Panc1 (cell line): ENCODE measurements at places on chromosomes 4 and X.
A peak's percentile ranks its signal among the peaks of the same experiment; 100 is the strongest.

- peak; percentile 55 for DNase-seq
These were observed 18.7 kb upstream of the TMEM192 start for GRCh38 chr4:165131247-165131832.

DNA sequence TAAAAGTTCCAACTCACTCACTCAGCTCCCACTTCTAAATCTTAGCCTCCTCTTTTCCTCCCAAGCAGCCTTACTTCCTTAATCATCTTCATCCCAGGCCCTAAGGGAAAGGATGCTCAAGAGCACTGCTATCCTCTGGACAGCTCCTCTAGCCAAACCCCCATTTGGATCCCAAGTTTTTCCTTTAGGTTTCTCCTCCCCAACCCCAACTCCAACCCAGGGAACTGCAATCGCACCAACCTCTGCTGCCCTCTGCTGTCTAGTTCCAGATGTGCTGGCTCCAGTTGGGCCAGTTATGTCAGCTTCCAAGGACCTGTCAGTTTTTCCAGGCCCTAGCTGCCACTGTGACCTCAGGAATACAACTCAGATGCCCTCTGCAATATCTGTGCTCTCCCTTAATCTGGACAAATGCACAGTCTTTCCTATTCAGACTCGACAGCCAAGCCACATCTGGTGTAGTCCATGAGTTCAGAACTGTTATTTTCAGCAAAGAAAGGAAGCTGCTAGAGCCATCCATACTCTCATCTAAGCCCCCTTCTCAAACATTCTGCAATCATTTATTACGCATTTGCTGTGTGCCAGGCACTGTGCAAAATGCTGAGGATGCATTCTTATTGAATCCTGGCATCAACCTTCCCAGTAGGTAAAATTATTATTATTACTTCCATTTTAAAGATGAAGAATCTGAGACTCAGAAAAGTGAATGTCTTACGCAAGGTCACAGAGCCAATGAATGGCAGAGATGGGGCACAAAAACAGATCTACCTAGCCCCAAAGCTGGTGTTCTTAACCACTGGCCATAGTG lies 12.3 kb upstream of the XPNPEP2 start:
- DNase-seq, result peak; percentile 63

DNA sequence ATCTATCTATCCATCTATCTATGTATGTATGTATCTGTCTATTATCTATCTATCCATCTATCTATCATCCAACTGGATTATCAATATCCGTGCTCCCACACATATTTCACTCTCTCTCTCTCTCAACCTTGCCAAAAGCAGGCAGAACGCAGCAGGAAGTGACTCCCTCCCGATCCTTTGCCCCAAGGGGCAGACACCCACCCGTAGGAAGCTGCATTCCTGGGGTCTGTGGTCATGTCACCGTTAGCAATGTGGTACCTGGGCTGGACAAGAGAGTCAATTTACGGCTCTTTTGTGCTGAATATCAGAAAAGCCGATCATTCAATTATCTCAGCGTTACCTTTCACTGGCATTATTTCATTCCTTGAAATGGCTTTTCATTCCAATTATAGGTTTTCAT lies 119.6 kb upstream of the PPP2R3B start:
- DNase-seq, result no peak

DNA sequence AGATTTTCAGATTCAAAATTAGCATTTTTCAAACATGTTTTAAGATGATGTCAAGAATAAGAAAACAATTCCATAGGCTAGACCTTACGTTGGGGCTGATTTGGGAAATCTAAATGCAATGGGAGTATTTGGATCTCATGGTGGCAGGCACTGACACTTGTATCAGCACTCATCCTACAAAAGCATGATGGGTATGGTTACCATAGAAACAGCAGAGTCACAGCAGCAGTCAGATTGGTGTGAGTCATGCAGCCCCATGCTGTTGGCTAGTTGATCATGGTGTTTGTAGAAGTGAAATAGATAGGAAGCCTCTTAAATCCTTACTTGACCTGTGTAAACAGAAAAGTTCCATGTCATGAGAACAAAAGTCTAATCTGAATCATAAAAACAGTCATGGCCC lies 1637.3 kb upstream of the PABPC4L start:
- no peak for DNase-seq

DNA sequence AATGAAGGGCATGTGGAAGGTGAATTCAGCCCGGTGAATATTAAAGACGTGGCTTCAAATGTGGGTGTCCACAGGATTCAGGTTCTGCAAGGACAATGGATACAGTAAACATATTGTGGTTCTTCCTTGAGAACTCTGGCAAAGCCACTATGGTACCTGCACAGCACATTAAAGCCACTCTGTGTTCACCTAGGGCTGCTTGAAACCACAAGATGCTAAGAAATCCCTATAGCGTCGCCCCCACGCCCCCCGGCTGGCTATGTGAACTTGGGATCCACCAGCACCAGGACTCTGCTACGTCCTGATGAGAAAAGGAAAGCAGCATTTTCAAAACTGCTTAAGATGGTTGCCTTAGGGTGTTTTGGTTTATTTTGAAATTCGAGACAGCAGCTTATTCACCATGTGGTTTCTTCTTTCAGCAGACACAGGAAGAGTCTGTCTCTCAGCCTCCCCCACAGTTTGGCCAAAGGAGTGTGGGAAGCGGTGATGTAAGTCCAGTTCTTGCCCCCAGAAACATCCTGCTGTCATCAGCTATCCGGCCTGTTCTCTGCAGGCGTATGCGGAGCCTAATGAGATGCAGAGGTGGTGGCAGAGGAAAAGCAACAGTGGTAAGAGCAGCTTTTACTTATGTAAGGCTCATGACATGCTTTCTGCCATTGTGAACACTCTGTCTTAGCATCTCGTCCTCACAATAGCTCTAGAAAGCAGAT lies 111.5 kb downstream of the AFAP1 start:
- no peak for DNase-seq

GRCh38 chr4:105014635-105015034 lies 132.0 kb upstream of the TET2 start:
- no peak for DNase-seq

- DNase-seq, result no peak
These were observed 127.4 kb upstream of the ANKRD50 start for GRCh38 chr4:124839786-124840390.

DNA sequence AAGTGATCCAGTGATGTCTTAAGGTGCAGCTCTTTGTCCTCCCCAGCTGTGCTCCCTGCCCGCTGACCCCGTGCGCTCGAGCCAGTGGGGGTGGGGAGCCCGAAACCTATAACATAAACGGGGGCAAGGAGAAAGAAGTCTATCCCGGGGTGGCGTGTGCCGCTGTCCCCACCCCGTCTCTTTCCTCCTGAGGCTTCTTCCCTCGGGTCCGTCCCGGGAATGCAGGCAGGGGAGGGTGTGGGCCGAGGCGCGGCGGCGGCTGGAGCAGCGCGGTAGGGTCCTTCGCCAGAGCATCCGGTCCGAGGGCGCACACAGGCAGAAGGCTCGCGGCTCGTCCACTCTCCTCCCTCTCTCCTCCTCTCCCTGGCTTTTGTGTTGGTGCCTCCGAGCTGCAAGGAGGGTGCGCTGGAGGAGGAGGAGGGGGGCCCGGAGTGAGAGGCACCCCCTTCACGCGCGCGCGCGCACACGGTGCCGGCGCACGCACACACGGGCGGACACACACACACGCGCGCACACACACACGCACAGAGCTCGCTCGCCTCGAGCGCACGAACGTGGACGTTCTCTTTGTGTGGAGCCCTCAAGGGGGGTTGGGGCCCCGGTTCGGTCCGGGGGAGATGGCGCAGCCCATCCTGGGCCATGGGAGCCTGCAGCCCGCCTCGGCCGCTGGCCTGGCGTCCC lies at the start of gene RAB33A:
Gene RAB33A, plus strand, starts transcription at position 517 of the 681 bp plus-strand sequence. Its CDS starts 101 bp downstream, at position 618.
- DNase-seq, result no peak

GRCh38 chr4:125313497-125313896 lies 1.3 kb upstream of the FAT4 start:
- no peak for DNase-seq

DNA sequence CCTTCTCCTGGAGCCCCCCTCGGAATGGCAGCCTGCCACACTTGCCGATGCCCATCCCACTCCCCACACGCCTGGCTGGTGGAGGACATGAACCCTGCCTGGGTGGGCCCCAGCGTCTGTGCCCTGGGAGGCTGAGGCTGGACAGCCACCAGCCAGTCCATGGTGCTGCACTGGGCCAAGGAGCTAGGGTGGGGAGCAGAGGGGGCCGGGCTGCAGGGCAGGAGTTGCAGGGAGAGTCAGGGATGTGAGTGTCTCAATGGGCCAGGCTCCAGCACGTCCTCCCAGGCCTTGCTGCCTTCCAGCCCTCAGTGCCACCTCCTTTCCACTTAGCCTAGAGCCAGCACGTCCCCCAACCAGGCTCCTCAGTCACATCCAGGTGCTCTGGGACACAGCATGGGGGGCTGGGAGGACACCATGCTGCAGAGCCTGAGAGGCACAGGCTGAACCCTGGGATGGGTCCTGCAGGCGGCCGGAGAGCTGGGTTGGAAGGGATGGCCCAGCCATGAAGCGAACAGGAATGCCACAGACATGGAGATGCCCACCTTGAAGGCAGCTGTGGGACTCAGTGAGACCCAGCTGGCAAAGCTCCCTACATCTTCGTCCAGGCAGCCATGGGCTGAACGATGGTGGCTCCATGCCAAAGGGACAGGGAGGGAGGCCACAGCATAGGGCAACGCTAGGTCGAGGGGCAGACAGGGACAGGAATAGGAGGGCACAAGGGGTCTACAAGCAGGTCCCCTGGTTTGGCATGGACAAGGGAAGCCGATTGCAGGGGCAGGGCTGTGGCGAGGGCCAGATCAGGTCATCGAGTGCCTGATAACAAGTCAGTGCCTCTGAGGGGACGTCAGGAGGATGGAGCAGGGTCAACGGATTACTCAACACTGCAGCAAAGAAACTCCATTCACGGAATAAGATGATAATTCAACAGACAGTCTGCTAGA lies 30.1 kb upstream of the MXD4 start:
- DNase-seq, result no peak

DNA sequence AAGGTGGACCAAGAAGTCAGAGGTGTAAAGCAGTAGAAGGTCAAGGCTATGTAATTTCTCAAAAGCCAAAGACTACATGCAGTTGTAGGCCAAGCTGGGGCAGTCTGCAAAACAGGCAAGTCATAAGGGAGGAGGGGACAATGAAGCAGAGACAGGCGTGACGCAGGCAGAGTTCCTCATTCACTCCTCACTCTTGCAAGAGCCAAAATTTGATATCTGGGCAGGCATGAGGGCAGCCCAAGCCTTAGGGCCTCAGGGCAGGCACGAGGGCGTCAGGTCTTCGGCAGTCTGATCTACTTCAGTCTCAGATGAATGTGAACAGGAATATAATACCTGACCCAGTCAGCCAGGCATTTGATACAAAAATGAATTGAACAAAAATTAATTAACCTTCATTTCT lies 86.4 kb upstream of the AGA start:
- no peak for DNase-seq

DNA sequence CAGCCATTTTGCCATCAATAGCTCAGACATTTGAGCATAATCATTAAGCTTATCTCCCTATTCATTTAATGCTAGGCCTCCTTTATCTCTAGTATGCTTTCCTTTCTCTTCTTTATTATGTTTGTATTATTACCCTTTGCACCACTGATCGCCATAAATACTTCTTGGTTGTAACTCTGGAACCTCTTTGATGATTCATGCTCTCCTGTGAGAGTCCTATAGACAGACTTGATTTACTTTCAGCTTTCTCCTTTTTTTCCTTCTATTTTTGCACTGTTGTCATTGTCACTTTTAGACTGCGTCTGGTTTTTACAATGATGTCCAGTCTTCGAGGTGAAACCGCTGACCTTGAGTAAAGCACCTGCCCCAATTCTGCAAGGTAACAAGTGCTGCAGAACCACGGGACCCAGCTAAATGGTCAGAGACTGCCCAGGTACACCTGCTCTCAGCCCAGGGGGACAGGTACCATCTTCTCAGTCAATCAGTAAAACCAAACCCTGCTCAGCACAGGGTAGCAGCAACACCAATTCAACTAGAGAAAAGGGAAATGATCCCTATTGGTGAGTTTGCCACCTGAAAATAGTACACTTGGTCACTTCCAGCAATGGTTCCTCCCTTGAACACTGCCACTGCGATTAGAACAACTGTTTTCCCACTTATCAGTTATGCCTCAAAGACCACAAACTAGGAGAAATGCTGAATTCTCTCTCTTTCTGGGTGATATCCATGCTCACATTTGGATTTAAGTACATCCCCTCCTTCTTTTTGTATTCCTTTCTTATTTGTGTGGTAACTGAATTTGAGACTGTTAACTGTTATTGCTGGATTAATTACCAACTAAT lies 125.1 kb downstream of the MAML3 start:
- no peak for DNase-seq

DNA sequence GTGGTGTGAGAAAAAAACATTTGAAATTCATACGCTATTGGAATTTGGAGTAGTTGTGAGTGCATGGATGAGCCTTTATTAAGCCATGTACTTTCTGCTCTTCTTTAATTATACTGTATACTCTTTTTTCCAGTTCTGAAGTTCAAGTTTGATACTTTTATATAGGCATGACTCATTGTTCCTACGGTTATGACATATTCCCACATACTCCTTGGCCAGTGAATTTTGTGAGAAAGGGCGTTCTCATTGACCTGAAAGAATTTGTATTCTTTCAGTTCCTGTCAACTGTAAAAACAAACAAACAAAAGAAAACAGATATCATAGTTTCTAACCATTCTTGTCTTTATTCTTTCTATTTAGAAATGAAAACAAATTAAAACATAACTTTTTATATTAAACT lies 407.3 kb downstream of the MAPK10 start:
- no peak for DNase-seq

GRCh38 chr4:13892739-13893105 lies 265.2 kb upstream of the BOD1L1 start:
- no peak for DNase-seq

DNA sequence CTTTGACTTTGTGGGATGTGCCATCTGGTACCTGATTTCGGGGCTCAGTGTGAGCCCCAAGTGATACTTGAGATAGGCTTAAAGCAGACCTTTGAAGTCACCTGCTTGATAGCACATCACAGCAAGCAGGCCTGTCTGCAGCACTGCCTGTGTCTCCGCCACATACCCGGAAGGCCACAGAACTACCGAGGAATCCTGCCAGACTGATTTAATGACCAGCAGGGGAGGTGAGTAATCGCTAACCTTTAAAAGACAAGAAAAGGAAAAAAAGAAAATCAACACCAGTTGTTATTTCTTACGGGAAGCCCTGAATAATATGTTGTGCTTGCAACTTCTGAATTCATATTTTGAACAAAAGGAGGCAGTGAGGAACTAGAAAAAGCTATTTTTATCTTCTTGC lies 6.8 kb downstream of the PTCHD1 start:
- no peak for DNase-seq

DNA sequence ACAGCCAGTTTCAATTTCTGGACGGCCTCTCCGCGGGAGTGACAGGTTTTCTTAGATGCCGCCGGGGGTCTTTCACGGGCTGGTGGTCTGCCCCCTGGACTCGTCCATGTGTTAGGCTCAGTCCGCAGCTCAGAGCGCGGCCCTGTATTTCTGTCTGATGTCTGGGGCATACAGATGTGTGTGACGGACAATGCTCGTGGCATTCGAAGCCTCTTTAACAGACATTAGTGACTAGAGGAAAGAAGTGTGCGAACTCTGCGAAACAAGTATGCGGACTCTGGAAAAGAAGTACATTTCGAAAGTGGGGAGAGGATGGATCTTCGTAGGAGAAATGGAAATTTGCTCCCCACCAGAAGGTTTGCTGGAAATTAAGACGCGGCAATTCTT lies 793 bp upstream of the DCUN1D4 start:
- DNase-seq, result no peak
